Tracheal epithelial cell (primary cell): ENCODE measurements at places on chromosomes 13 and 19. TPM values are rescaled to one million over a fixed set of nuclear protein-coding genes. Genes with fewer than 3 reads are reported as not detected.

KLK4 gene
- not detected in 2 replicates for total RNA-seq

UPF1 gene
- total RNA-seq = 61.2 and 75.0 TPM in 2 replicates

OR10H2 gene
- not detected in 2 replicates for total RNA-seq

HNRNPA1L2 gene
- total RNA-seq = 2.4 and 3.8 TPM in 2 replicates

RFPL4AL1 gene
- total RNA-seq = not detected in 2 replicates

ZNF615 gene
- total RNA-seq = 9.6 and 10.4 TPM in 2 replicates

FLT1 gene
- under 0.01 TPM in 1 of 2 replicates, not detected in the other for total RNA-seq

PRTN3 gene
- total RNA-seq = not detected in 2 replicates

MADCAM1 gene
- total RNA-seq = under 0.01 and 0.43 TPM in 2 replicates

GDF15 gene
- total RNA-seq = 79.5 and 141 TPM in 2 replicates

RFX1 gene
- total RNA-seq = 1.2 and 1.9 TPM in 2 replicates

GRIN3B gene
- 0.85 and 1.2 TPM in 2 replicates for total RNA-seq

TSC22D1 gene
- 73.7 and 84.0 TPM in 2 replicates for total RNA-seq

CAMSAP3 gene
- 3.8 and 12.3 TPM in 2 replicates for total RNA-seq

CILP2 gene
- 0.21 and 0.24 TPM in 2 replicates for total RNA-seq

ZNF808 gene
- total RNA-seq = 14.9 and 15.6 TPM in 2 replicates

CGB5 gene
- 0.24 TPM in 1 of 2 replicates, not detected in the other for total RNA-seq

RYR1 gene
- 0.48 and 5.5 TPM in 2 replicates for total RNA-seq

SPACA4 gene
- 0.21 TPM in 1 of 2 replicates, not detected in the other for total RNA-seq

ZNF610 gene
- 1.5 and 2.2 TPM in 2 replicates for total RNA-seq
